Activated CD8-positive, alpha-beta memory T cell treated with anti-CD3 and anti-CD28 coated beads for 1 hour (primary cell): ENCODE measurements at places on chromosomes 6 and 20.

DNA sequence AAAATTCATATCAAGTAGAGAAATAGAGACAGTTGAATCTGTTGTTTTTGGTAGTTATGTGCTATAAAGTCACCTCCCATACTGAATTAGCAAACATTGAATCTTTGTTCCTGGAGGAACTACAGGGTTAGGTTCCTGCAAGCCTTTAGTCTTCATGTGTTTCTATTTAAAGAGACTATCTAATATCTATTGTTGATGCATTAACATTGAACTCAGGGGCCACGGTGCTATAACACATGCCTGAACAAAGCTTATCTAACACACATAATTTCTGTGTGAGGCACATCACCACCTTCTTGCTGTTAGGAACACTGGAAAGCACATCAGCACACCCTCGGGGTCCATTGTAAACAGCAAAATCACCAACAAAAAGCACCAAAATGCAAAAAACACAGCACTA, 21.2 kb downstream of the ARFGEF2 start:
- DNase-seq: no peak

DNA sequence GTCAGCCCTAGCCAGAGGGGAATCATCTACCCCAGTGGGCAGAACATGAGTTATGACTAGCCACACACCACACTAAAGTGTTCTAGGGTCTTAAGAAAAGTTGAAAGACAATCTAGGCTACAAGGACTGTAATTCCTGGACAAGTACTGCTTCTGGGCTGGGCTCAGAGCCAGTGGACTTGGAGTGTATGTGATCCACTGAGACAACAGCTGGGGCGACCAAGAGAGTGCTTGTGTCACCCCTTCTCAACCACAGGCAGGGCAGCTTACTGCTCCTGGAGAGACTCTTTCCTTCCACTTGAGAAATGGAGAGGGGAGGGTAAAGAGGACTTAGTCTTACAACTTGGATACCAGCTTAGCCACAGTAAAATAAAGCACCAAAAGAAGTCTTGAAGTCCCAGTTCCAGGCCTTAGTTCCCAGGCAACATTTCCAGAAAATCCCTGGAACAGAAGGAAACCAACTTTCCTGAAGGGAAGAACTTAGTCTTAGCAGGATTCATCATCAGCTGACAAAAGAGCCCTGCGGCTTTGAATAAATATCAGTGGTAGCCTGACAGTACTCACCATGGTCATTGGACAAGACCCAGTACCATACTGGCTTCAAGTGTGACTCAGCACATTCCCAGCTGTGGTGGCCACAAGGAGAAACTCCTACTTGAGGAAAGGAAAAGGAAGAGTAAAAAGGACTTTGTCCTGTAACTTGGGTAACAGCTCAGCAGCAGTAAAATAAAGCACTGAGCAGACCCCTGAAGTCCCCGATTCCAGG, 355.1 kb upstream of the ADGRB3 start:
- DNase-seq: no peak

- DNase-seq: no peak
These were observed 9.7 kb upstream of the TBC1D7 start for GRCh38 chr6:13338038-13338437.

GRCh38 chr6:84836366-84836765, 72.0 kb upstream of the TBX18 start:
- no peak for DNase-seq

DNA sequence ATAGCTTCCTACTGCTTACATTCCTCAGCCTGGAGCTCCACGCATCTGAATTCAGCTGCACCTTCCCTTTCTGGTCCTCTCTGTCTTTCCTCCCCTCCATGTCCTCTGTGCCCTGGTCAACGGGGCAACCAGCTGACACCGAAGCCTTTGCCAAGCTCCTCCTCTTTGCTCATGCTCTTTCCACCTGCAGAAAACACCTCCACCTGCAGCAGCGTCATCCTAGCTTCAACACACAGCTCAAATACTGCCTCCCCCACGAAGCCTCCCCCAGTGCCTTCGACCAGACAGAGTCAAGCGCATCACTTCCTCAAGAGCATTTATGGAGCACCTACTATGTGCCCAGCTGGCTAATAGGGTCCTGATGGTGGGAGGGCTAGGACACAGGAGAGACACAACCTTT, 9.2 kb downstream of the CDH22 start:
- no peak for DNase-seq

DNA sequence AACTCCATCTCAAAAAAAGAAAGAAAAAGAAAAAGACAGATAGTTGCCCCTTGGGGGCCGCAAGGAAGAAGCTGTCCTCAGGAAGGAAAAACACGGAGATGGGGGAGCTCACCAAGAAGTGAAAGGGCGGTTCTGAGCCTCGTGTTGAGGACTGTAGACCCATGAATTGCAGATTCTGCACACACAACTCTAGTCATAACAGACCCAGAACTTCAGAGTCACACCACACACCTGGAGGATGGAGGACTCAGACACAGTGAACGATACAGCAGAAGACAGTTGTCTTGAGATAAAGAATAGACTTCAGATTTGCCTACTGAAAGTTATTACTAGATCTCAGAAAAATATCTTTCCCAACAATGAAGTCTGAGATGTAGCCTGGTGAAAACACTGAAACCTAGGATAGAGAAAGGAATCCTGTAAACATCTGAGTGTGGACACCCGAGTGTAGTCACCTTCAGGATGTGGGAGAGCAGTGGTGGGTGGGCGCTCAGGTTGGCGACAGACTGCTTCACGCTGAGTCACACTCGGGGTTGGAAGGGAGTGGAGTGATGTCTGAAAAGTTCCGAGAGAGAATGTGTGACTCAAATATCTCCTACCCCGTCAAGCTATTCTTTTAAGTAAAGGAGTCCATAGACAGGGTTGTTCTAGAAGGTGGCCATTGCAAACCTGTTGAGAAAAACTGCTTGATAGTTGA, 88.1 kb downstream of the MAP3K4 start:
- peak; percentile 4 for DNase-seq

- DNase-seq: no peak
These were observed 299.0 kb upstream of the STXBP5 start for GRCh38 chr6:146905181-146905704.

GRCh38 chr20:35297155-35297554, 4.9 kb upstream of the FAM83C start:
- DNase-seq: no peak

DNA sequence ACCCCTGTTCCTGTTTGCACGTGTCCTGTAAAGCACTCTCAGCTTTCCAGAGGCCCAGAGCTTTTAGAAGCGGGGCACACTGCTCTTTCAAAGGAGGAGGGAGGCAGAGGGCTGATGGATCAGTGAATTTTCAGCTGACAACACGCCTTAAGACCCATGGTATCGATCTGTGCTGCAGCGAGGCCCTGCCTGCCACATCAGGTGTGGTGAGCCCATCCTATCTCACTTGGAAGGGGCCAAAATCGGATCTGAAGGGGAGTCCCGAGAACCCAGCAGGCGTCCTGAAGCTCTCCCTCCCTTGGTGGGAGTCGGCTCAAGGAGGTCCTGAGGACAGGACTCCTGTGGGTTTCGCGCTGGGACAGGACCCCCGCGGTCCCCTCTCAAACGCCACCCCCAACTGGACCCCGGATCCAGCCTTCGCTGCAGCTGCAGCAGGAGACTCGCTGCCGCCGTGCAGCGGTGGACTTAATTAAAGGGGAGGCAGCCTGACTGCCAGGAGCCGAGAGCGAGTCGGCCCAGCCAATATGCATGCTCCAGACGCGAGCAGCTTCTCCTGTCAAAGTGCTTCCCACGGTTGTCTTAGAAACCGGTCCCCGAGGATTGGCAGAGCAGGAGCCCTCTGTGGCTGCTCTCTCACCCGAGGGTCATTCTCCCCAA, 580.0 kb upstream of the ZNF337 start:
- no peak for DNase-seq

- no peak for DNase-seq
These were observed 34.9 kb downstream of the GCM1 start for GRCh38 chr6:53113742-53114141.

DNA sequence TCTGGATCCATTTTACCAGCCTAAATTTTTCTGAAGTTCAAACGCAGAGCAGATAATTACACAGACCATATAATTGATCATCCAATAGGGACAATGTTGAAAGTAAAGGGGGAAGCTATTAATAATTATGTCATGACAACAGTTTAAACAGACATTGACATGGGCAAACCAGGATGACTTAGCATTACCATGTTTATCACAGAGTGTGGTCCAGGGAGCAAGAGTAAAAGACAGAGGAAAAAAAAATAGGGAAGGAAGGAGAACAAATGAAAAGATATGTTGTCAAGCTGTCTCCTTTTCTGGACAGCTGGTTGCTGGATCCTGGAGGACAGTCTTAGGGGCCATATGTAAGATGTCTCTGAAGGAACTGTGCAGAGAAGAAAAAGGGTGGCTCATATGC, 69.4 kb upstream of the FBXL4 start:
- no peak for DNase-seq

DNA sequence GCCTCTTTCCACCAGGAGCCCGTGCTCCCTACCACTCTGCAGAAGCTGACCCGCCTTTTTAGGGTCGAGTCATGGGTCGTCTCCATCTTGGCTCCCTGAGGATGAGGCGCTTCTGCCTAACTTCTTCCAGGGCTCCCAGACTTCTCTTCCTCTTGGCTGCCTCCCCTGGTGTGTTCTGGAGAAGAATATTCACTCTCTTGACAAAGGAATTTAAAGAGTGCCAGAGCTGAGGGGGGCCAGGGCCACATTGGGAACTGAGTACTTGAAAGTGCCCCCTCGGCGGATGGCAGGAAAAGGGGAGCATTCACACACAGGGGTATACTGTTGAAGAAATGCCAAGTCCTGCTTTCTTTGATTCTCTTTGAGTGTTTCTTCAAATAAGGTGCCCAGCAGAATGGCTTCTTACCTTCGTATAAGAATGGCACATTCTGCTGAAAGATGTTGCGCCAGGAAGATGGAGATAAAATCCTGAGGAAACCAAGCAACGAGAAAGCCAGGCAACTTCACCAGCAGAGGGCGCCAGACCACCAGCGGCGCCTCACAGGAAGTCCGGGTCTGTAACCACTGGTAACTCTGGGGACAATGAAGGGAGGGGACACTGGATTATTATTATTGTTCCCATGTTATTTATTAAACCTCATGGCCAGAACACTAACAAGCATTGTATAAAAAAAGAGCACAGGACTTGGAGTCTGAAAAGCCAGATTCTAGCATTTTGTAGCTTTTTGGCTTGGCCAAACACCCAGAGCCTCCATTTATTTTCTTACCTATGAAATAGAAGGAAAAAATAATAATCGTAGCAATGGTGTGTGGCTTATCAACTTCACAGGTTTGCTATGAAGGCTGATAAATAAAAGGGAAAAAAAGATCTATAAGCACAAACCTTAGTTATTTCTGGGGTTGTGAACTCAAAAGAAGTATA, 176.7 kb downstream of the HACE1 start:
- DNase-seq: peak; percentile 55

DNA sequence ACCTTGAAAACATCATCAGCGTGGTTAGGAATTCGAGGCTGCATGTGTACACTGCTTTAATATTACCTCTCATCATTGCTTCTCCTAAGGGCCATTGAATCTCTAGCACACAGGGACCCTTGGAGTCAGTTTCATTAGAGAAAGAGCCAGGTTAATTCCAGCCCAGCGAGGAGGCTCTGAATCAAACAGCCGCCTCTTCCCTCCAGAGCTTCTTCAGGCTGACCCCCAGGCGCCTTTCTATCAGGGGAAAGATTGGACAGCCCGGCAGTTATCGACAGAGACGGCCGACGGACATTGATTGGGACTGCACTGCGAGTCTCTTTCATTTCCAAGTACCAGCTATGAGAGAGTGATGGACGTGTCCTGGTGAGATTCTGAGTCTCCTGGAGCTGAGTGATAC, 159.2 kb downstream of the ANKRD60 start:
- DNase-seq: no peak

DNA sequence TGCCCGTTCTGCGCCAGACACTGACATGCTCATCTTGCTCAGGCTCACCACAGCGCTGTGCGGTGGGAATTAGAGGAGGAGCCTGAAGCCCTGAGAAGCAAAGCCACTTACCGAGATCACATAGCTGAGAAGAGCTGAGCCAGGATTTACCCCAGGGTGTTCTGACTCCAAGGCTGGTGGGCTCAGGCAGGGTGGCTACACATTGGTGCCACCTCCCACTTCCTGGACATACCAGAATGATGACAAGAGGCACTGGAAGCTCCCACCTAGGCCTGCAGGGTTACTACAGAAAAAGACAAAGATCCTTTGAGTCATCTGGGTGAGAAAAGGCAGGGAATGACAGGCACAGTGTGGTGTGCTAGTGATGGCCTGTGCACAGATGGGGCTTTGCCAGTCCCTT, 24.4 kb upstream of the FKBP1A start:
- no peak for DNase-seq

DNA sequence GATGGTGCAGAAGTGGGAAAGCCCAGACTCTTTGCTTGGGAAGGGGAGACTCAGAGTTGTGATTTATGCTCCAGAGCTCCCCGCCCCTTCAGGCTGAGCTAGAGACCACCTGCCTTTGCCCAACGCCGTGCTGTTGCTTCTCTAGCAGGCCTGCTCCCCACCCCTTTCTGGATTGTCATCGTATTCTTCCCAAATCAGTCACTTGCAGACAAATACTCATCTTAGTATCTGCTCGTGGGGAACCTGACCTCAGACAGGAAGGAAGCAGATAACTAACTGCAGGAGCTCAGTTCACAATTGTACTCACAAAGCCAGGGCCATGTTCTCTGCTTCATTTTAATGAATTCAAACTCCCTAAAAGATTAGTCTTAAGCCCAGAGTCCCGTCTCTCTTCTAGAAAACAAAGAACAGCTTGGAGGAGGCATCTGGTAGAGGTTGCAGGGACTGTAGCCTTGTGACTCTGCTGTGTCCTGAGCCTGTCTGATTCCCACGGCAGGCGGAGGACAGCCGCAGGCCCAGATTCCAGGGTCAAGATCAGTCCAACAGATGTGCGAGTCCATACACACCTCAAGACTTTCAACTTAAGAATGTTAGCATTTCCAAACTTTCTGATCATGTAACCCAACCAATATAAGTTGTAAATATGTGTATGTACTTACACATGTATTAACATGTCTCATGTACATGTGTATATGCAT, 57.2 kb upstream of the GGTLC1 start:
- no peak for DNase-seq

- no peak for DNase-seq
These were observed 993 bp upstream of the NCOA7 start for GRCh38 chr6:125789576-125790357.

- no peak for DNase-seq
These were observed 395.3 kb upstream of the BTBD3 start for GRCh38 chr20:11522366-11522741.

GRCh38 chr6:22600059-22600458, 30.7 kb downstream of the HDGFL1 start:
- DNase-seq: no peak
